ENCODE measurements at places on chromosomes 1 and 21.

- DNase-seq, result no peak
These were observed 7.5 kb upstream of the CAPN9 start for GRCh38 chr1:230739564-230740290.

DNA sequence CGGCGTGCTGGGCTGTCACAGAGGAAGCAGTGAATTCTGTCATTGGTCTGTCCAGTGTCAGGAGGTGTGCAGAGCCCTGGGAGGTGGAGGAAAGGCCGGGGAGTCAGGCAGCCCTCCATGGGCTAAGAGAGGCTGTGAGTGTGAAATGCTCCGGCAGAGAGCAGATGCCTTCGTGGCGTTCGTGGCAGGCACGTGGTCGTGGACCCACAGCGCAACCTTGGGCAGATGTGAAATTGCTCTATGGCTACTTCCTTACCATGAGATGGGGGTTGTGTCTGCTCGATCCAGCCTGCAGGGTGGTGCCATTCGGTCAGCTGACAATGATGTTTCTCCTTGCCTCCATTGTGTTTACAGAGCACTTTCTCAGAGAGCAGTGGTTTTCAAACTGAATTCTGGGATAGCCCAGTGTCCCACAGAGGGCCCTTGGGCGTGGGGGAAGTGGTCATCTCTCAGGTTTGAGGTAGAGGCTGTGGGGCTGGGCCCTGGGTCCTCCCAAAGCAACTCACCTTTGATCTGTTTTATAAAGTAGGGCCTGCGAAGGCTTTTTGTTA, 27.9 kb downstream of the TNFRSF1B start:
- no peak for DNase-seq

DNA sequence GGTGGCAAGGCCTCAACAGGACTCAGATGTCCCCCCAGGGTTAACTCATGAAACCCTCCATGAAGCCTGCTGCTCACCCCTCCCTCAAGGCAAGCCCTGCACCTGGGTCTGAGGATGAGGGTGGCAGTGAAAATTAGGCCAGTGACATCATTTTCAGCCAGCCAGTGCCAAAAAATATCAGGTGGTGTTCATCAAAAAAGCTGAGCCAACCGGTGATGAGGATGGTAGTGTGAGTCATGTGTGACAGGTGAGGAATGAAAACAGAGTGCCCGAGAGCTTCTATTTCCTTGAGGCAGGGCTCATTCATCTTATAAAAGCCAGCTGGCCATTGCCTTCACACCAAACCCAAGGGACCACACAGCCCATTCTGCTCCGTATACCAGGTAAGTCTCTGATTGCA, at the start of gene SPRR1A:
Gene SPRR1A, plus strand, starts transcription at position 339 of the 400 bp plus-strand sequence. CDS start 1,150 bp downstream, outside the sequence.
- no peak for DNase-seq

DNA sequence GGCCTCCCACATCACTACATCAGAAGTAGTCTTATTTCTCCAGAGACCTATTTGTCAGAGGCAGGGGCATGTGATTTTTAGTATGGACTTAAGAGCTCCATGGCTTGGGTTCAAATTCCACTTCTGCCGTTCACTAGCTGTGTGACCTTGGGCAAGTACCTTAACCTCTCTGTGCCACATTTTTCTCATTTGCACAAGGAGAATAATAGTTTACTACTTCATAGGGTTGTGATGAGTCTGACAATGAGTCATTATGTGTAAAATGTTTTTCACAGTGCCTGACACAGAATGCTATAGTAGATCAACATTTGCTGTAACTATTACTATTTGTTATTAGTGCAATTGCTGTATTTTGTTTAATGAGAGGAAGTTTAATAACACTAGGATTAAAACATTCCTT, 200.6 kb downstream of the PRDM2 start:
- no peak for DNase-seq

DNA sequence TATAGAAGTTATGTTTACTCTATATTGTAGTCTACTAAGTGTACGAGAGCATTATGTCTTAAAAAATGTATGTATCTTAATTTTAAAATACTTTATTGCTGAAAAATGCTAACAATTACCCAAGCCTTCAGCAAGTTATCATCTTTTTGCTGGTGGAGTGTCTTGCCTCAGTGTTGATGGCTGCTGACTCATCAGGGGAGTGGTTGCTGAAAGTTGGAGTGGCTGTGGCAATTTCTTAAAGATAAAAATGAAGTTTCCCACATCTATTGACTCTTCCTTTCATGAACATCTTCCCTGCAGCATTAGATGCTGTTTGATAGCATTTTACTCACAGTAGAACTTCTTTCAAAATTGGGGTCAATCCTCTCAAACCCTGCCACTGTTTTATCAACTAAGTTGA, 95.8 kb downstream of the CDC7 start:
- DNase-seq, result no peak
